ENCODE measurements at places on chromosomes 13 and 19.
A peak's percentile ranks its signal among the peaks of the same experiment; 100 is the strongest.

DNA sequence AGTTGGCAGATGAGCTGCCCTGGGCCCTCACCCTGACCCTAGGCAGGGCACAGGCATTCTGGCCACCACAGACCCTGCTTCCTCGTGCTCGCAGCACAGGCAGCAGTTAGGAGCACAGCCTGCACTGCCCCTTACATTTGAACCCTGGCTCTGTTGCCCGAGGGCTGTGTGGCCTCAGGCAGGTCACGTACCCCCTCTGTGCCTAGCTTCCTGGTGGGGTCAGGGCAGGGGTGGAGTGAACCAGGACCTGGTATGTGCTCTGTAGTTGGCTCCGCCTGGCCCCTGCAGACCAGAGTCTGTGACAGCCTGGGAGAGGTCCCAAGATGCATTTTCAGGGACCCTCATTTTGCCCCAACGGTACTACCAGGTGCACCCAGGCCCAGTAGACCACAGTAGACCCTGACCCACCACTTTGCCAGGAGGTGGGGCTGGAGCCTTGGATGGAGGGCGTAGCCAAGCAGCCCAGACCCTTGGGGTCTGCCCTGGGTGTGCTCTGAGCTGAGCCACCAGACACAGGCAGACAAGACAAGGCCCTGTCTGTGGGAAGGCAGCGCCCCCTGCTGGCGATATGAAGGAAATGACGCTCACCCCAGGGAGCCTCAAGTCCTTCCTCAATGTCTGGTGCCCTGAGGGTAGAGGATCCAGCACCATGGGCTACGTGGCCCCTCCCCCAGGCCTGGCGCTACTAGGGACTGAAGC is 9.1 kb downstream of the LYL1 start:
- peak; percentile 74 for DNase-seq

- no peak for DNase-seq
Observed at GRCh38 chr13:112734696-112735547, 45.1 kb downstream of the ATP11A start.

DNA sequence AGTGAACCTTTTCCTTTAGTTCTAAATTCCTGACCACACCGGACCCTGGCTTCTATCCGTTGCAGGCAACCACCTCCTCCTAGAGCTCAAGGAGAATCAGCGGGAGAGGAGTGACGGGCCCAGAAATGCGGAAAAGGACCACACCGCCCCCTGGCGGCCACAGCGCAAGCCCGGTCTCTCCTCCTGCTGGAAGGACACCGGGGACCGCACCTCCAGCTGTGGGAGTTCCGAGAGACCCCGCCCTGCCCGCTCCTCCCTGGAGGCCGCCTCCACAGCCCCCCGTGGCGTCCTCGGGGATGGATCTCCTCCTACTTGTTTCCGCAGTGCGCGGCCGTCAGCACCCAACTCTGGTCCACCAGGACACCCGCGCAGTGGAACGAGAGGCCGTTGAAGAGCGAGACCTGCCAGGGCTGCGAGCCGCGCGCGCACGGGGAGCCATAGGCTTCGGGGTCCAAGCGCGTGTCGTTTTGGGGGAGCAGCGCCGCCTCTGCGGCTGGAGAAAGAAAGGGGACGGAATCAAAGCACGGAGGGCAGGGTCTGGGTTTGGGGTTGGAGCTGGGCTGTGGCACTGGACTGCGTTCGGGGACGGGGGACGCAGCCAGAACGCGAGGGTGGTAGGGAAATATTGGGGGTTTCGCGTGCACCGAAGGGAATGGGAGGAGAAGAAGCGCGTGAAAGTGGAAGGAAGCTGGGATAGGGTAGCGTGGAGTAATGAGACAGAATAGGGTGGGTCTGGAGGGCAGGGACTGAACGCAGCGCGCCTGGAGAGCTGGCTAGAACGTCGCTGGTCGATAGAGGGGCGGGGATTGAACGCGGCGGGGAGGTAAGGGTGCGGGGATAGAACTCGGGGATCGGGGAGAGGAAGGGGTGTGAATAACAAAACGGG is 2.5 kb downstream of the KLK10 start:
- no peak for DNase-seq

GRCh38 chr13:27353708-27354107 is 70.7 kb upstream of the GTF3A start:
- no peak for DNase-seq

DNA sequence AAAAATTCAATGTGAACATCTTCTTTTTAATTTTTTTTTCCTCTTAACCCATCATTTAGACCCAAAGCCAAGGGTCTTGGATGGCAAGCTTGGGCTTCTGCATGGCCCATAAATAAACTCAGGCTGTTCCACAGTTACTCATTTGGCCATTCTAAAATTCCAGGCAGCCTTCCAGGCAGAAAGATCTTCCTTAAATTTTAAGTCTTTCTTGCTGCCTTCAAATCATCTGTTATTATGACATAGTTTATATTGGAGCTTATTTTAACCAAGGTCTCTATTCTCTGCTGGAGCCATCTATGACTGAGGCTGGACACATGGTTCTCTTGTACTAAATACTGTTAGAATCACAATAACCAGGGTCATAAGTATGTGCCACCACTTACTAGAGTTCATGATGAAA is 317.3 kb upstream of the MAB21L1 start:
- DNase-seq: no peak

GRCh38 chr19:18450931-18451836 is 13.3 kb upstream of the ISYNA1 start:
- peak; percentile 83 for DNase-seq

DNA sequence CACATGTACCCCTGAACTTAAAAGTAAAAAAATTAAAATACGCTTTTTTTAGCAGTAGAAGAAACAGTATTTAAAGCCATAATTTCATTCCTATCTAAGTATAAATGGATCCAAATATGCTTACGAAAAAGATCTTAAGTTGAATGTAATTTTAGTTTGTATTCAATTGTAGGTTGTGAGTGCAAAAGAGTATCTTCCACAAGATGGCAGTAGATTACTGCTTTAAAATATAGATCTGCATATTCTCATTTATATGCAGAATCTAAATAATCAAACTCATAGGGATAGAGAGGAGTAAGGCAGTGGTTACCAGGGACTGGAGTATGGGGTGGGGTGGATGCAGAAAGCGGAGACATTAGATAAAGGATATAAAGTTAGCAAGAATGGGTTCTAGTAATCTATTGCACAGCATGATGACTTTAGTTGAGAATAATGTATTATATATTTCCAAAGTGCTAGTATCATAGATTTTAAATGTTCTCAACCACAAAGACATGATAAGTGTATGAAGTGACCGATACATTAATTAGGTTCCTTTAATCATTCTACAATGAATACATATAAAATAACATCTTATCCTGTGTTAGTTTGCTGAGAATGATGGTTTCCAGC is 14.2 kb downstream of the OR7A17 start:
- DNase-seq: no peak

- DNase-seq: no peak
Observed at GRCh38 chr13:95707442-95708390, 30.8 kb downstream of the DNAJC3 start.

GRCh38 chr13:94620286-94620896 is 18.7 kb downstream of the GPR180 start:
- no peak for DNase-seq

DNA sequence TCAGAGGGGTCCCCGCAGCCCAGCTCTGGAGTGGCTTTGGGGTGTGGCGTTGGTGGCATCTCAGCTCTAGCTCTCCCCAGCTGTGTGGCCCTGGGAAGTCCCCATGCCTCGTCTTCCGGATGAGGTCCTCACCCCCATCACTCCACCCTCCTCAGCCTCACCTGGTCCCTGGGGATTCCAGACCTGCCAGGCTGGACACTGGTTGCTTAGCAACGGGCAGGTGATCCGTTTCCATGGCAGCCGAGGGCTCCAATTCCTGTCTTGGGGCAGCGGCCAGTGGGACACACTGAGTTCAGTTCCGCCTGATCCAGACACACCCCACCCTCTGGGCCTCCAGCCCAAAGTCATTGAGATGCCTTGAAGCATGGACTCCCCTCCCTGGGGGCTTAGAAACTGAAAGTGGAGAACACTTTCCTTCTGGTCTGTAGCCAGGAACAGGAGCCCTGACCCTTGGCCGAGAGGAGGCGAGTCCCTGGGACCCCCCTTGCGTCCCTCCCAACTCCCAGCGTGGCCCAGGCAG is 7.7 kb upstream of the MISP start:
- no peak for DNase-seq

Measured in central memory CD8-positive, alpha-beta T cell (primary cell).